Smooth muscle cell of the brain vasculature (primary cell): ENCODE measurements at places on chromosomes 2 and 18.

DNA sequence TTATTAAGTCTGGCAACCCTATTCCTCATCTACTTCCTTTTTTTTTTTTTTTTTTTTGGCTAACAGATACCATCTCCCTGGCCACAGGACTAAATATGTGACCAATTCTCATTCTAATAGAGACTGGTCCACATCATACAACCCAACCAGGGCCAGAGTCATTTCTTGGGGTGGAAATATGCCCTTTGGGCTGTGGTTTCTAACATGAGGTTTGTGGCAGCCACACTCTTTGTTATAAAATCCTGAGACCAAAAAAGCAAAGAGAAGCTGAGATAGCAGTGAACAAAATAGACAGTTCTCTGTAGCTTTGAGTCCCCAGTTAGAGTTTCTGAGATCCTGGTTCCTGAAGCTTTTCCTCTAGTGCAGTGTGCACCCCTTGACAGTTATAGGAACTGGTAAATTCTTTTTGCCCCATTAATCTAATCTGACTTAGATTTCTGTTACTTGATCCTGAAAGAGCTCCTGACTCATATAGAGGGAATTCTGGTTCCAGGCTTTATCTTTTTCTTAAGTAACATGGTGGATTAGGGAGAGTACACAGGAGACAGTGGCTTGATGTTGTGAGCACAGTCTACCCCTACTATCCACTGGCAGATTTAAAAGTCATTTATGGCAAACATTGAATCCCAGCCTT is 86.8 kb downstream of the MAIP1 start:
- no peak for DNase-seq

- DNase-seq = no peak
Measured at GRCh38 chr18:10322435-10322834, 132.0 kb upstream of the APCDD1 start.

DNA sequence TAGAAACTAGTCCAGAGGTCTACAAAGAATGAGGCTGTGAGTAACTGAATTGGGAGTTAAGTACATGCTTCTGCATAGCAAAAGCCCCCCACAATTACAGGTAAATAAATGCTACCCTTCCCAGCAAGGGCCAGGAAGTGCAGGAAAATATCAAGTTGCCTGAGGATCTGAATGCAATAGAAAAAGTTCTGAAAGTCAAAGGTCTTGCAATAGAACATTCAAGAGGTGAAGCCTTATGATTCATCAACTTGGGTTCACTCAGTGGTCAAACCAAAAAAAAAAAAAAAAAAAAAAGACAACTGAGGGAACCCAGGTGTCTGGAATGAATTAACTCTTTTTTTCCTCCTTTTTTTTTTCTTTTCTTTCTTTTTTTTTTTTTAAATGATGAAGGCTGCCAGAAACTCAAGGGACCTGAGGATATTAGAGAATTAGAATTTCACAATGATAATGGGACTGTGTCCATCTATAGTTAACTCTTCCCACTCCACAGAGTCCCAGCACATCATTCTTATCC is 42.9 kb upstream of the RFX8 start:
- DNase-seq = no peak

- DNase-seq = no peak
Measured at GRCh38 chr2:157245846-157246764, 11.4 kb upstream of the GALNT5 start.

GRCh38 chr2:96241900-96242611 is 23.7 kb downstream of the TMEM127 start:
- DNase-seq = no peak
